Camera-type eye (tissue), 1 donor: ENCODE measurements at places on chromosomes 16 and 17. TPM values are rescaled to one million over a fixed set of nuclear protein-coding genes. Genes with fewer than 3 reads are reported as not detected.

Gene ARHGAP44
- 12.5 TPM for total RNA-seq

Gene HAS3
- 4.1 TPM for total RNA-seq

Gene TVP23B
- 61.5 TPM for total RNA-seq

Gene ZNF469
- total RNA-seq = 11.7 TPM

Gene MYOCD
- 7.9 TPM for total RNA-seq

Gene TAOK1
- total RNA-seq = 120 TPM

Gene TBC1D26
- total RNA-seq = 2.9 TPM

Gene UMOD
- not detected for total RNA-seq

Gene ABCA6
- total RNA-seq = 29.4 TPM

Gene CRHR1
- total RNA-seq = 20.6 TPM

Gene SLC9A5
- total RNA-seq = 1.0 TPM

Gene OR3A2
- total RNA-seq = 0.38 TPM

Gene C17orf78
- not detected for total RNA-seq

Gene ODF4
- total RNA-seq = not detected

Gene LITAFD
- not detected for total RNA-seq

Gene EVPLL
- total RNA-seq = 0.33 TPM

Gene TEX14
- 0.71 TPM for total RNA-seq
